ENCODE measurements at places on chromosomes 1 and 21.

GRCh38 chr1:30330644-30331043, 392.7 kb downstream of the MATN1 start:
- DNase-seq, result no peak

DNA sequence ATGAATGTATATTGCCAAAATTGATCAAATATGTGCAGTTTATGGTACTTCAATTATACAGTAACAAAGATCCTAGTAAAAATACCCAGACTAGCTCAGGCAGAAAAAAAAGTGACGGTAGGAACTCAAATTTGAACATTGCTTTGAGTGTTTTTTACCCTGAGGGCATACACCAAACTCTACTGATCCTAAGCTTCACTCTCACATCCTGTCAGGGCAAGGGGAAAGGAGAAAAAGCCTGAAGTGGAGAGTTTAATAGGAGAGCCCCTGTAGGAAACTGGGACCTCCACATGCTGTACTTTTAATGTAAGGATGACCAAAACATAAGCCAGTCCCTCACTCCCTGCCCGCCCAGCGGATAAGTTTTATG, 59.8 kb upstream of the GNG12 start:
- no peak for DNase-seq

DNA sequence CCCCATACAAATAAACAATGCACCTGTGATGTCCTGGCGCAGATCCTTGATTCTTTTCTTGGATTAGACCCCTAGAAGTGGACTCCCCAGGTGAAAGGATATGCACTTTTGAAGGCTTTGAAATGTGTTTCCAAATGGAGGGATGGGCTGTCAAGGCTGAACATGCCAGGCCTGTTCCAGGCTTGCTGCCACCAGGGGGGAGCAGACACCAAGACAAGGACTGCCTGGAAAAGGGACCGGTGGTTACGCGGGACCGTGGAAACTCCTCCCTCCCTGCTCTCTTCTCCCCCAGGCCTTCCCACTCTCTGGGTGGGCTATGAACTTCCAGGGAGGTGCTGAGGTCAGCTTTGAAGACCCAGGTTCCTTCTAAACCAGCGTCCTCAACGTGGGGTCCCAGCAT, 12.7 kb downstream of the C1QB start:
- peak; percentile 8 for DNase-seq

GRCh38 chr1:117567435-117567834, 38.4 kb upstream of the TENT5C start:
- no peak for DNase-seq

DNA sequence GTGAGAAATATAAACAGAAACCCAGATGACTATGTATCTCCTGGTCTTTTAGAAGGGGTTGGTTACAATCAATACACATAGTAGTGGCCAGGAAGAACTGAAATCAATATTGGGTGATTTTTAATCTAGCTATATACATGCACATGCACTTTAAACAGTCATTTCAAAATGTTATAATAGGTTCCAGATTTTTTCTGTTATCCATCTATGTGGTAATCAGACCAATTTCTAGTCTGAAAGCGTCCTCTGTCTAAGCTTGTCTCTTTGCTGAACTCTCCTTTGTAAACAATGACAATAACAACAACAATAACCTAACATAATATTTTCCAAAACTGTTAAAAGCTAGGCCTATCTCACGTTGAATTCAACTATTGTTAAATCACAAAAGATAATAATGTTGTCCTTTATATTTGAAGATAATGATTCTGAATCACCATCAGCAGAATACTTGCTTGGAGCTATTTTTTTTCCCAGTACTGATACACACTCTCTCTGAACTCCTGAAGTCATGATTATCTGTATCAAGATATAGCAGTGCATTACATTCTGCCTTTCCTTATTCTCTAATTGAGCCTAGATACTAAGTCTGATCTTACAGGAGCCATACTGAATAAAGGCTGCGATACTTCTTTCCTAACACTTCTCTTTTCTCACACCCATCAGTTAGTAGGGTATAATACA, 496.8 kb upstream of the ZRANB2 start:
- no peak for DNase-seq

- DNase-seq, result peak; percentile 33
These were observed 93.9 kb upstream of the PPM1J start for GRCh38 chr1:112808861-112809684.

- DNase-seq, result no peak
These were observed 12.5 kb downstream of the PODN start for GRCh38 chr1:53074313-53075154.

DNA sequence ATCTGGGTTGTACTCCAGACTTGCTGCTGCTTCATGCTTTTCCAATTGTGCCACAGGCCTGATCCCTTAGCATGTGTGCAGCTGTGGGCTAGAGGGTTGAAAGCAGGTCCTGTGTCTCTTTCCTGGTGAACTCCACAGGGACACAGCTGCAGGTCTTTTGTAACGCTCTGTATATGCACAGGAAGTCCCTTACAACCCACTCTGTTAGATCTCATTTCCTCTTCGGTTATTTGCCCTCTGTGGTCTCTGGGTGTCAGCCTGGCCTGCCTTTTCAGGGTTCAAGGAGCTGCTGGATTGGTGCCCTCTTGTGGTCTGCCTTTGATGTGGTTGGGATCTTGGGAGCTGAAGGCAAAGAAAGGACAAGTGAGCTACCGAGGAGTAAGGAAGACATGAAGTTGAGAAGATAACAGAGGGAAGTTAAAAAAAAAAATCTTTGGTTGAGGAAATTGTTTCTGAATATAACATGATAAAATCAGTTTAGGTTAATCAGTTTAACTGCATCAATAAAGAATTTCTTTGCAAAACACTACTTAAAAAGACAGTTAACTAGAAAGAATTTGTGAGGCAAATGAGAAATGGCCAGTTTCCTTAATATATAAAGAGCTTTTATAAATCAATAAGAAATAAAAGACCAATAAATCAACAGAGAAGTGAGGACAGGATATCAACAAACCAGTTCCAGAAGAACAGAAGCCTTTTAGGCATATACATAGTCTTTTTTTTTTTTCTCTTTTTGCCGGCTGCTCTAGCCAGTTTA, 44.1 kb downstream of the UCK2 start:
- DNase-seq, result no peak

DNA sequence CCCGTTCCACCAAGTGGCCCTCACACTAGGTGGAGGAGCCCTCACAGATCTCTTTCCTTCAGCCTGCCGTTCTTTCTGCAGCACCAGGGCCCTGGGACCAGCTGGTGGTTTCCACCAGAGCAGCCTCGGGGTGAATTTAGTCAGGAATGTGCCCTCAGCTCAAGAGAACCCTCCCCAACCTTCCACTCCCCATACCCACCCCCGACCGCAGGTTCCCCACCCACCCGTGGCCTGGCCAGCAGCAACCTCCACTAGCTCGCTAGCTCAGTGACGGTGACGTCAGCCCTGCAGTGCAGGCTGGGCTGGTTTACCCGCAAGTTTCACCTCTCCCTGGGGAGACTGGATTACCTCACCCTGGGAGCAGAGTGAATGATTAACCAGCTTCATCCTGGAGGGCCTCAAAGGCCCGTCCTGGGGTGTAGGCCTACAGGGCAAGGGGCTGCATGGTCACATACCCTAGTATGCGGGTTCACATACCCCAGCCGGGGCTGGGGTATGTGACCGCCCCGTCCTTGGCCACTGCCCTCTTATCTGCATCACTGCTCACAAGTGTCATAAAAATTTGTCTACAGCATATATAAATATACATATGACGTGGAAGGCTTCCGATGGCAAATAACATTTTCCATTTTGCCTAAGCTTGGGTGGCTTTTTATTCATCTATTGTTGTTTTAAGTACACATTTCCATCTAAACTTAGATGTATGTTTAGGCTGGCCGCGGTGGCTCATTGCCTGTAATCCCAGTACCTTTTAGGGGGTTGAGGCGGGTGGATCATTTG, 24.5 kb downstream of the ELF3 start:
- DNase-seq, result peak; percentile 98

- DNase-seq, result no peak
These were observed 84.8 kb downstream of the DMRTB1 start for GRCh38 chr1:53543778-53544695.

- no peak for DNase-seq
These were observed 1.3 kb downstream of the ARHGAP29 start for GRCh38 chr1:94236013-94236491.

- no peak for DNase-seq
These were observed 7.8 kb upstream of the CHAF1B start for GRCh38 chr21:36377391-36377842.

- DNase-seq, result peak; percentile 72
These were observed 19.3 kb upstream of the FOXO6 start for GRCh38 chr1:41341772-41342562.

DNA sequence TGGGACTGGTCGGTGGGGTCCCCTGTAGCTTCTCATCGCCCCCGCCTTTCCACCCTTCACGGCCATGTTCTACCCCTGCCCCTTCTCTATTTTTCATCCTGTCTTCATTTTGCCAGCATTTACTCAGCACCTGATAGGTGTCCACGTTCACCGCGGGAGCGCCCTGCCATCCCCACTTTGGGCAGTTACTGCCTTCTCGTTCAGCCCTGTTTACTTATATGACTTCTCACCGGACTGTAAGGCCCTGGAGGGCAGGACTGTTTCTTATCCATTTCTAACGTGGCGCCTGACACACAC, 380 bp downstream of the MFN2 start:
- DNase-seq, result no peak

DNA sequence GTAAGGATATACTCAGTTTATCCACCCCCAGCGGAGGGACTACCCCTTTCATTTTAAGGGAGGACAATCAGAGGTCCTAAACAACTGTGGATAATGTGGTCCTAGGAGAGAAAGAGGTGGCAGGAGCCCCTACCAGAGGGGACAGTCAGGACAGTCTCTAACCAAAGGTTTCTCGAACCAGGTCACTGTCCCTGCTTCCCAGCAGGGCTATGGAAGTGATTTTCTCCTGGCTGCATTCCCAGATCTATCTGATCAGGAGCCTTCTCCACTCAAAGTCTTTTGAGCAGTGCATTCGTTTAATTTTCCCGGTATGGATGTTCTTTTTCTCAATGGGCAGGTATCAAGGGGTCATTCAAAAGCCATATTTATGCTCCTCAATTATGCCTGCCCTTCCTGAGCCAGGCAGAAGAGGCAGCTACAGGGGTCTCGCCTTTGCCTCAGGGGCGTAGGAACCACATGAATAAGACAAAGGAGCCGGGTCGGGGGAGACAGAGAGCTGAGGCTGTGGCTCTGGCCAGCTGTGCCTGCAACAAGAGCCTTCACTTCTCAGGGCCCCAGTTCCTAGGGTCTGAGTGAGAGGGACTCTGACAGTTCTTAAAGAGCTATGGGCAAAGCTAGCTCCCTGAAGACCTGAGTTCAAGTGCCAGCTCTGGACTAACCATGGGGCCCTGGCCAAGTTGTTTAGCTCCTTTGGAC, 62.5 kb upstream of the DMRTB1 start:
- DNase-seq, result no peak

- DNase-seq, result no peak
These were observed 2.7 kb downstream of the SLX9 start for GRCh38 chr21:44942566-44942965.

DNA sequence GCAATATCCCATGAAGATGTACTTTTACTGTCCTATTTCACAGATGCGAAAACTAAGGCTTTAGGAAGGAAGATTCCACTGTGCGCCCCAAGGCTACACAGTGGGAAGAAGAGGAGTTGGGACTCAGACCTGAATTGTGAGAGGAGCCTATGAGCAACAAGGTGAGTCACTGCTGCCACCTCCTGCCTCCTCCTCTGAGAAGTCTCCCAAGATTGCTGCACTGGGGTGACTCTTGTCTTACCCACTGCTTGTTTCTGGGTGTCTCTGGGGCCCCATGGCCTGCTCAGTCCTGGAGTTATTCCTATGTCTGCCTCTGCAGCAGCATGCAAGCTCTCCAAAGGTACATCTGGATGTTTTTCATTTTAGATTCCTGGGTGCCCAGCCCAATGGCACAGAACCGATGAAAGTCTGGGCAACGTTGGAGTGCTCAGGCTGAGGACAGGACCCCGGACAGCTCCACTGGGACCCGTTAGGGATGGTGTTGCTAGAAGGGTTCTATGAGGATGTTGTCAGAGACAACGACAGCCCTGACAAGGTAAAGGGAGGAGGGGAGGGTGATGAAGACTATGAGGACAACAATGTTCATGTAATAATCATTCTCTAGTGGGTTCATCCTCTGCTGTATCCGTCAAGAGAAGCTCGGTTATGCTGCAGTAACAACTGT, 11.0 kb upstream of the C1QA start:
- no peak for DNase-seq

- DNase-seq, result no peak
These were observed 10.8 kb downstream of the PIGP start for GRCh38 chr21:37061926-37062592.

GRCh38 chr21:31656199-31657095, 3.0 kb upstream of the SOD1 start:
- DNase-seq, result no peak

DNA sequence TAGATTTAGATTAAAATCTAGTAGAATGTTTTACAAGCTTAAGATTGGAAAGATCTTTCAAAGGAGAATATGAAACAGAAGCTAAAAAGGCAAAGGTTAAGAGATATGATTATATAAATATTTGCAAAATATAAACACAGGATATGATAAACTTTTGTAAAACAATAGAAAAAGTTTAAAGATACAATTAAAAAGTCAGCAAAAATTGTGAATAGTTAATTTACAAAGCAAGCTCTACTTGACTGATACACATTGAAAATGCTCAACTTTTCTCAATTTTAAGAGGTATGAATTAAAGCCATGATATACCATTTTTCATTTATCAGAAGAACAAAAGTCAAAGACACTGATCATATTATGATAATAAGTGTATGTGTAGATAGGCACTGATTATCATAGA, 21.0 kb downstream of the RAB3GAP2 start:
- DNase-seq, result no peak

- peak; percentile 60 for DNase-seq
These were observed 44.1 kb upstream of the SLC25A33 start for GRCh38 chr1:9494936-9495758.

Measured in NCI-H1436 (cell line).